ENCODE measurements at places on chromosomes 5 and 9. TPM values are rescaled to one million over a fixed set of nuclear protein-coding genes. Genes with fewer than 3 reads are reported as not detected.

Gene GADD45G
- 10.5 TPM for polyA plus RNA-seq

Gene EQTN
- 0.34 TPM for polyA plus RNA-seq

Gene NACC2
- 11.8 TPM for polyA plus RNA-seq

Gene EGFL7
- 47.5 TPM for polyA plus RNA-seq

Gene KLHL9
- polyA plus RNA-seq = 32.8 TPM

Gene SWI5
- polyA plus RNA-seq = 21.6 TPM

Gene PCDHGA7
- 0.69 TPM for polyA plus RNA-seq

Gene SV2C
- polyA plus RNA-seq = 3.0 TPM

Gene MCCC2
- 43.0 TPM for polyA plus RNA-seq

Gene PCDHGA4
- 0.79 TPM for polyA plus RNA-seq

Gene THOC3
- polyA plus RNA-seq = 35.6 TPM

Gene NELFB
- 45.9 TPM for polyA plus RNA-seq

Gene WNT8A
- not detected for polyA plus RNA-seq

DNA sequence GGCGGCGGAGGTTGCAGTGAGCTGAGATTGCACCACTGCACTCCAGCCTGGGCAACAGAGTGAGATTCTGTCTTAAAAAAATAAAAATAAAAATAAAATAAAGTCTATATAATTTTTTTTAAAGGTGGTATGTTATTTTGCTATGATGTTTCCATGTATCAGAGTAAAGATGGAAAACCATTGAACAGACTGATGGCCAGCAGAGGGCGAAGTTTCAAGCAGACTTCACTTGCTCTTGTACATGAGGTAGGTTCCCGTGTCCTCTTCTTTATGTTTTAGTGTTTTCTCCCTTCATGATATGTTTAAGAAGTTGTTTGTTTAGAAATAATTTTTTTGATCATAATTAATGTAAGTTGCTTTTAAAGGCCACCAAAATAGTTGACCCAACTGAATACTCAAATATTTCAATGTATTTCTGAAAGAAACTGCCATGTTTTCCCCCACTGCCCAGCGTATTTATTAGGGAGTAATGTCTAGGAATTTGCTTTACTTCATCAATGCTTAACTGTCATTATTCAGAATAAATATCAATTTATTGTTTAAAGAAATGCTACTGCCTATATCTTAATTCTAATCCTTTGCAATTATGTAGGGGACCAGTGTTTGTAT, 146.4 kb downstream of the HACD4 start:
- peak; percentile 15 for DNase-seq

DNA sequence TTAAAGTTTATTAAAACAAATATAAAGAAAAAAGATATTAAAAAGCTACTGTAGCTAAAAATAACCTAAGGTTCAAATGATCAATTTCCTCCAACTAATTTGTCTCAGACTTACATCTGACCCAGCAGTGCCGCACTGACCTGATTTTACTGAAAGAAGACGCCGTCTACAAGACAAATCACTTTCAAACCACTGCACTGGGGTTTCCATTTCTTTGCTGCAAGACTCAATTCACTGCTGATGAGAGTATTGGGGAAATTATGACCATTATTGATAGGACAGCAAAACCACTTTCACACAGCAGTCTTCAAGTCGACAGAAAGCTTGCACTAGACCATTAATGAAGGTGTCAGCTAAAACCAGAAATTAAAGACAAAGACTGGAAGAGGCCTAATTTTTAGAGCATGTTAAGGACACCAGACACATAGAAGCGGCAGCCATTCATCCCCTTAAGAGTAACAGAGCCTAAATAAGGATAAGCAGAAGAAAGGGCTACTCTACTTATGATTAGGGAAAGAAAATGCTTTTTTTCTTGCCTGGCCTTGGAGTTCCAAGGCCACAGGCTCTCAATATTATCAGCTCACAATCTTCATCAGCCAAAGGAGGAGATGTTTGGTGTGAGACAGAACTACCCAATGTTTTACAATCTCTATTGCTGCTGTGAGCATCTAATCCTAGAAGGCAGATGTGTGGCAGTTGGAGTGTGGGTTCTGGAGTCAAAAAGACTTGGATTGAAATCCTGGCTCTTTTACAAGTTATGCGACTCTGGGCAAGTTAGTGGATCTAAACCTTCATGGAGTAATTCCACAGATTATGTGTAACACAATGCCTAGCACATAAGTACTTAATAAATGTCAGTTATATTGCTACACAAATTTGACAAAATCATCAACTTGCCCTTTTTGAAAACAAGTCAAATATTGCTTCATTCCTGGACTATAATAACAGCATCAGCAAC, 190.7 kb downstream of the MAPKAP1 start:
- DNase-seq = no peak

GRCh38 chr5:181163487-181164075, 16.2 kb downstream of the OR2V2 start:
- DNase-seq = no peak

DNA sequence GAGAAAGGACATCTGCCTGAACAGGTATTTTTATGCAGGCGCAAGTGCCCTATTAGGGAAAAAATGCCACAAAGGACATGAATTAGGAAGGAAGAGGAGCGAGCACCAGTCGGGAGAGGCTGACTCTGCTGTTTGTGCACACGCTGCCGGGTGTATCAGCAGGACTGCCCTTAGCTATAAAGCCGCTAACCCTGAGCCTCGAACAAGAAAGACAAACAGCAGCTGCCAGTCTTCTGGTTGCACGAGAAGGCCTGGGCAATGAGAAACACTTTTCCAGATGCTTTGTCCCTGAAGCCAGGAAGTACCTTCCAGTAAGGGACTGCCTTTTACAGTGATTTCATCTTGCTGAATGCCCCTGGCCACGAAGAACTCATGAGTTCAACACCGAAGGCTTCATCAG, 12.6 kb downstream of the QSOX2 start:
- DNase-seq = no peak

GRCh38 chr5:29024052-29024451, 1985.7 kb upstream of the CDH9 start:
- no peak for DNase-seq

DNA sequence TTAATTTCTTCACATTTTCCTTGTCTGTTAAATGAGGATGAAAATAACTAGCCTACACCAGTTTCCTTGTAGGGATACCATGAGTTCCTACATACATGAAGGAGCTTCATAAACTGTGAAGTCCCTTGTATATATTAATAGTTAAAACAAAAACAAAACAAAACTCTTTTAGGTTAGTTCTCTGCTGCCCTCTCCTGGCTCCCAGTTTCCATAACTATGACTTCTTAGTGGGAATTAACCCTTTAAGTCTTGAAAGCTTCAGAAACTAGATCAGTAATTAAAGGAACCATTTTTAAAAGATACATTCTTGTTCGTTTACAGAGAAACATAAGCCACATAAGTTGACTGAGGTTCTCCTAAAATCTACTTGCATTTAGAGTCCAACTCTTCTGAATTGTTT, 500.0 kb upstream of the C9orf72 start:
- peak; percentile 51 for DNase-seq

GRCh38 chr5:402615-403359, 40.2 kb upstream of the EXOC3 start:
- DNase-seq = no peak

DNA sequence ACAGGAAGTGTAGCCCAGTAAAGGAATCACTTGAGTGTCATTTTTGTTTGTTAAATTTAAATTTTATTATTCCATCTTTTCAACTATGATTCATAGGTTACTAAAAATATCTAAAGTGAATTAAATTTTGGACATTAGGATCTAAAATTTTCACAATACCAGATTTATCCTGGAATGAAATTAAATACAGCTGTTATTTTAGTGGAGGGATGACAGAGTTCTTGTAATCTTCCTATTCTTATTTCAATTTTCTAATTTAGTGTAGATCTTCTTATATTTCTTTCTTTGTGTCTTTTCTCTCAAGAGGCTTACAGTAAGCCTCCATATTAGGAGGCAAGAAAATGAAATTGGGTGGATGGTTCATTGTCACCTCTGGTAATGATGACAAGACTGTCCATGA, 167.9 kb upstream of the TNC start:
- DNase-seq = no peak

GRCh38 chr9:129027224-129027684, 877 bp downstream of the SH3GLB2 start:
- DNase-seq = peak; percentile 45

DNA sequence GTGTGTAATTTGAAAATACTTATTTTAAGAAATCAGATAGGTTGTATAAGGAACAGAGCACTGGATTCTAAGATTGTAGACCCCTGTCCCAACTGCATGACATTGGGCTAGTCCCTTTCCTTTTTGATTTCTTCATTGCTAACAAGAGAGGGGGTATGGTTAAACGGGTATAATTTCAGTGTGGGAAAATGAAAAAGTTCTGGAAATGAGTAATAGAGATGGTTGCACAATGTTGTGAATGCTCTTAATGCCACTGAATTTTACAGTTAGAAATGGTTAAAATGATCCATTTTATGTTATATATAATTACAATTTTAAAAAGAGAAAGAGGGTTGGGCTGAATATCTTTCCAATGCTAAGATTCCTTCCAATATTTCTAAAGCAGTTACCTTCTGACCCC, 103.3 kb upstream of the LHFPL2 start:
- no peak for DNase-seq

- DNase-seq = no peak
These were observed 21.9 kb upstream of the CTSV start for GRCh38 chr9:97060796-97061195.

GRCh38 chr5:94632024-94632423, 13.6 kb downstream of the SLF1 start:
- no peak for DNase-seq

GRCh38 chr9:116153765-116154333, at the start of gene PAPPA:
Gene PAPPA (plus strand): TSS chr9:116153791. CDS start chr9:116154173, 382 bp downstream.
- no peak for DNase-seq

GRCh38 chr5:160387445-160387844, 12.4 kb downstream of the FAM200C start:
- no peak for DNase-seq

- DNase-seq = no peak
These were observed 49.3 kb downstream of the COL15A1 start for GRCh38 chr9:98992885-98993569.

- DNase-seq = peak; percentile 10
These were observed 536 bp downstream of the PCDHAC1 start for GRCh38 chr5:140926443-140927227.
